ENCODE measurements at places on chromosomes 7 and 10.

GRCh38 chr10:16852624-16853023 is 35.4 kb upstream of the RSU1 start:
- no peak for DNase-seq

DNA sequence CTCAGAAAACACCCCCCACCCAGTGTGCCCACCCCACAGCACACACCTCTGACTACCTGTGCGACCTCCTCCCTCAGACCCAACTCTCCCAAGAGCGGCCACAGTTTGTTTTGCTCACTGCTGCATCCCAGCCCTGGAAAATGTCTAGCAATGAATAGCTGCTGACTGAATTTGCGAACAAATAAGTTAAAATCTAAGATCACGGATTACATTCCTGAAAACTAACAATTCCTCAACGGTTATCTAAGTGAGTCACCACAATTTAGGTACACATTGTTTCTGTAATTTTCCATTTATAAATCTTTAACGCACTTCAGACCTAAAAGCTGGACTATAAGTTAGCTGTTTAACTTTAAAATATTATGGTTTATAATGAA is 235.2 kb downstream of the ZMYND11 start:
- no peak for DNase-seq

DNA sequence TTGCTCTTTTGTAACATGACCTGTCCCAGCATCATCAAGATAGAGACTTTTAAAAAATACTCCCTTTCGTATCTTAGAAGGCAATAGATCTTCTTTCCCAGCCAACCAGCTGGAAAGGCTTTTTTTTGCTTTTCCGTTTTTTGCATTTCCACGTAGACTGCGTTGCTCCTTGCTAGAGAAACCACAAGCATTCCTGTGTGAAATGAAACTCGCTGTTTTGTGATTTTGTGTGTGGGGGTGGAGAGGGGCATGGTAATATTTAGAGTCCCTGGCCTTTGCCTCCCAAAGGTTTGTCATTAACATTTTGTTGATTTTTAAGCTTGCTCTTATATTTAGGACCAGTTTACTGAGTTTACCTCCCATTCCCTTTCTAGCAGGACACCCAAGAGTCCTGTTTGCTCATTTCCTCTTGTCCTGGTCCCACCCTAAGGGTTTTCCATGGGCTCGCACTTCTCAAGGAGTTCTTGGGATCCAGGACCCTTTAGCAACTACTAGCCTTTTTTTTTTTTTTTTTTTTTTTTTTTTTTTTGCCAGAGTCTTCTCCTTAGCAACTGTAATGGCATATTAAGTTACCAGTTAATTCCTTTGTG is 243.6 kb downstream of the BICC1 start:
- DNase-seq = no peak

DNA sequence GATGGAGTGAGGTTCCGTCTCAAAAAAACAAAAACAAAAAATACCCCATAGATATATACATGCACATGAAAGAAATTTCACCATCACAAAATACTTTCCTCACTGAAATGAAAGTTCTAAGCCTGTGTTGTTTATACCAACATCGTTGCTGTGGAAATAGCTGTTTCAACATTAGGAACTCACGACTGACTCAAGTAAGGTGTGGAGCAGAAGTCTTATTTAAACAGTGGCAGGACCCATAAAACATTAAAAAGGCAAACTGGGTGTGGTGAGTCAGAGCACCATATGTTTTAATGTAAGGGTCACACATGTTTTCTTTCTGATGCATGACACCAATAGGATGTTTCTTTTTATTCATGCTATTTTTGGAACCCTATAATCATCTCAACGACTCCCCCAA is 48.3 kb downstream of the BAIAP2L1 start:
- no peak for DNase-seq
